Ascending aorta (tissue), 2 donors: ENCODE measurements at places on chromosomes 3 and 15. TPM values are rescaled to one million over a fixed set of nuclear protein-coding genes. Genes with fewer than 3 reads are reported as not detected.
A peak's percentile ranks its signal among the peaks of the same experiment; 100 is the strongest.

Gene CHL1
- 0.53 TPM for total RNA-seq

Gene COL6A5
- total RNA-seq, result not detected

Gene REC114
- total RNA-seq, result not detected

- H3K4me3 ChIP-seq, result no peak overlapping the region
- no peaks in the 10 kb centered on the region for H3K27me3 ChIP-seq
- H3K4me1 ChIP-seq, result no peaks in the 10 kb centered on the region
- no peak overlapping the region for H3K27ac ChIP-seq
- H3K36me3 ChIP-seq, result peaks cover 14% of the 10 kb centered on the region
Observed at GRCh38 chr15:64931381-64931780, 19.7 kb downstream of the ANKDD1A start.

DNA sequence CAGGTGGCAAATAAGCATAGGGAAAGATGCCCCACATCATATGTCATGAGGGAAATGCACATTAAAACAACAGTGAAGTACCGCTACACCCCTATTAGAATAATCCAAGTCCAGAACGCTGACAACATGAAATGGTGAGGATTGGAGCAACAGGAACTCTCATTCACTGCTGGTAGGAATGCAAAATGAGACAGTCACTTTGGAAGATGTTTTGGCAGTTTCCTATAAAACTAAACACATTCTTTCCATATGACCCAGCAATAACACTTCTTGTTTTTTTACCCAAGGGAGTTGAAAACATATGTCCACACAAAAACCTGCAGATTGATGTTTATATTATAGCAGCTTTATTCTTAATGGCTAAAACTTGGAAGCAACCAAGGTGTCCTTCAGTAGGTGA, 116.4 kb upstream of the TOPAZ1 start:
- H3K27ac ChIP-seq, result no peak overlapping the region
- H3K4me3 ChIP-seq, result no peak overlapping the region
- no peaks in the 10 kb centered on the region for H3K27me3 ChIP-seq
- H3K4me1 ChIP-seq, result no peaks in the 10 kb centered on the region

DNA sequence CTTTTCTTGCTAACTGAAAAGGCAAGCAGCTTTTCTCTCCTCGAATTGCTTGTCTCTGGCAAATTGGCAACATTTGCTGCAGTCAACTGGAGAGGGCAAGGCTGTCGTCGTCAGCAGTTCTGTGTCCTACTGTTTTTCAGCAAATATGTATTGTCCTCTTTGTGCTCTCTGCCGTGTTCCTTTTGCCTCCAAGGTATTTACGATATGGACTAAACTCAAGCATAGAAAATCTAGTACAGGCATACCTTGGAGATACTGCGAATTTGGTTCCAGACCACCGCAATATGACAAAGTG, 558 bp upstream of the SLC30A4 start:
- peak overlapping the region; percentile 92 for H3K4me3 ChIP-seq
- no peaks in the 10 kb centered on the region for H3K27me3 ChIP-seq
- no peak for DNase-seq
- peaks cover 3% of the 10 kb centered on the region for H3K4me1 ChIP-seq
- peak overlapping the region; percentile 75 for H3K27ac ChIP-seq
- no peaks in the 10 kb centered on the region for H3K36me3 ChIP-seq

DNA sequence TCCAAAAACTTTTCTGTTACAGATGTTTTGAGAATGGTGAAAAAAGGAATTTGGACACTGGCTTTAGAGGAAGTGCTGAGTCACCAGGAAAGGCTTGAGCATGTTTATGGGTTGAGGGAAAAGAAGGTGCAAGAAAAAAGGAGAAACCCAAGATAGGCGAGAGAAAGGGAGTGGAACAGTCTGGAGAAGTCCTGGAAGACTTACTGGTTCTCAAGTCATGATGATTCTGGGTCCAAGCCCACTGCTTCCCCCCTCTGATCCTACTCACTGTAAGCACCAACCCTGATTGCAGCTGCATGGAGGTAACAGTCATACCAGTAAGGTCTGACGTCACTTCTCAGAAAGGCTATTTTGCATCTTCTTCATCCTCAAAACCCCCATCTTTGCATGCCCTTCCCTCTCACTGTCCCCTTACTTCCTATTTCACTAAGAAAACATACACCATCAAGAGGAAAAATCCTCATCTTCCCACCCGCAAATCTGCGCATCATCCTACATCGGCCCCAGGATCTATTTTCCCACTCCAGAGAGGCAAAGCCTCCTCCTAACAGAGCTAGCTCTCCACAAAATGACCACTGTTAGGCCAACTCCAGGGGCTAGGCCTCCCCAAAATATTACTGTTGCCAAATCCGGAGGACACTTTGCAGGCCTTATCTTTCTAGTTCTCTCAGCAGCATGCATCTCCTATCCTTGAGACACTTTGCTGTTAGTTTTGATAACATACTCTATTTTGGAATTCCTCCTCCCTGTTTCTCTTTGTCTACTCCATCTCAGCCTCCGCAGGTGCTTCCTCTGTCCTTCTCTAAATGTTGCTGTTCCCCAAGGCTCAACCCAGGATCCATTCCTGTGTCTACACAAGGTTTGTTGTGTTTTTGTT, 3.2 kb upstream of the ATP13A3 start:
- H3K27me3 ChIP-seq, result no peaks in the 10 kb centered on the region
- H3K27ac ChIP-seq, result peak overlapping the region; percentile 95
- H3K4me1 ChIP-seq, result peaks cover 15% of the 10 kb centered on the region

GRCh38 chr3:159913712-159914414, 74.8 kb upstream of the IL12A start:
- H3K4me3 ChIP-seq, result no peak overlapping the region
- no peaks in the 10 kb centered on the region for H3K4me1 ChIP-seq

- H3K27ac ChIP-seq, result no peak overlapping the region
- no peak for DNase-seq
- no peak overlapping the region for H3K4me3 ChIP-seq
- no peaks in the 10 kb centered on the region for H3K27me3 ChIP-seq
- H3K4me1 ChIP-seq, result peaks cover 15% of the 10 kb centered on the region
Observed at GRCh38 chr15:99445272-99445850, 120.4 kb upstream of the MEF2A start.

GRCh38 chr3:119628390-119628789, 30.7 kb downstream of the PLA1A start:
- DNase-seq, result peak; percentile 61
- H3K4me3 ChIP-seq, result no peak overlapping the region
- H3K36me3 ChIP-seq, result no peaks in the 10 kb centered on the region
- no peaks in the 10 kb centered on the region for H3K27me3 ChIP-seq
- H3K4me1 ChIP-seq, result peaks cover 54% of the 10 kb centered on the region

- no peak for DNase-seq
- peak overlapping the region; percentile 87 for H3K27ac ChIP-seq
- H3K36me3 ChIP-seq, result no peaks in the 10 kb centered on the region
- no peaks in the 10 kb centered on the region for H3K27me3 ChIP-seq
Observed at GRCh38 chr3:23809840-23810342, 4.1 kb downstream of the UBE2E1 start.

DNA sequence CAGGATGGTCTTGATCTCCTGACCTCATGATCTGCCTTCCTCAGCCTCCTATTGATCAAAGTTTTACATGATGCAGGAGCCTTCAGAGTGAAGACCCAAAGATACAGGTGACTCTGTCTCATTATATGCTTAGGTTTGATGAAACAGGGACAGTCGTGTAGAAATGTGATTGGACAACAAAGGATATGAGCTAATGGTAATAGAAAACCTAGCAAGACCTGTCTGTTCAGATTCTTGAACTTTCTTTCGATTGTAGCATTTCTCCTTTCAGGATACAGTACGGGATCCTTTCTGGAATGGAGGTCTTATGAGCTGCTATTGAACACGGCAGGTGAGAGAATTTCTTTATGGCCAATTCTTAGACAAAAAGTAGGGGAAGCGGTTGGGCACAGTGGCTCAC, at the start of gene ACKR2:
TSS of gene ACKR2 (plus strand) at position 244 of the 400 bp plus-strand sequence. CDS start 55,058 bp downstream, outside the sequence.
- no peak within 1 kb of the TSS for H3K27ac ChIP-seq
- H3K36me3 ChIP-seq, result no peaks in the 10 kb centered on the region
- no peak within 1 kb of the TSS for H3K4me3 ChIP-seq
- DNase-seq, result no peak
- no peaks in the 10 kb centered on the region for H3K27me3 ChIP-seq
- peaks cover 4% of the 10 kb centered on the region for H3K4me1 ChIP-seq

DNA sequence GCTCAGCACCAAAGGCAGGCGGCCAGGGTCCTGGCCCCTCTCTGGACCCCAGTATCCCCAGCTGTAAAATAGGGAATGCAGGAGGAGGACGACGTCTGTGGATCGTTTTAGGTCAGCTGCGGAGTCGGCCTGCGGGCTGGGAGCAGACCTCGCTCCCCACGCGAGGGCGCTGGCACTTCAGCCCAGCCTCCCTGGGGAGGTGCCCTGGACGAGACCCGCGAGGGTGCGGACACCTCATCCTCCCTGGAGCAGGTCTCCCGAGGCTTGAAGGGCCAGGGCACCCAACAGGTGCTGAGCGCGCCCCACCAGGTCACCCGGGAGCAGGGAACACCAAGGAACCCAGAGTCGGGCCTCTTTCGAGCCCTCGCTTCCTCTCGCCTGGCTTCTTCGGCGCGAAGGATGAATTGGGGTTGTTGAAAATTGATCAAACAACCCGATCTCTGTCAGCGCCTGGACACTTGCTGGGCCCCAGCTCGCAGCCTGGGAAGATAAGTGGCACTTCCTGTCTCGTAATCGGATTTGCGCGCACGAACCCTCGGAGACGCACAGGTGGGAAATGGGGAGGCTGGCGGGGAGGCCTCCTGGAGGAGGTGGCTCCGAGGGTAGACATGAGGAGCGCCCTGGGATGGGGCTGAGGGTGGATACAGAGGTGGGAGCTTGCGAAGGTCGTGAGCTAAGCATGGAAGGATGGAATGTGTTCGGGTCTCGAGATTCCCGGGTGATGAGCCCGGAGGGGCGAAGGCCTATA, 588 bp upstream of the VIPR1 start:
- H3K27ac ChIP-seq, result no peak overlapping the region
- H3K4me1 ChIP-seq, result peaks cover 2% of the 10 kb centered on the region
- peak; percentile 75 for DNase-seq

DNA sequence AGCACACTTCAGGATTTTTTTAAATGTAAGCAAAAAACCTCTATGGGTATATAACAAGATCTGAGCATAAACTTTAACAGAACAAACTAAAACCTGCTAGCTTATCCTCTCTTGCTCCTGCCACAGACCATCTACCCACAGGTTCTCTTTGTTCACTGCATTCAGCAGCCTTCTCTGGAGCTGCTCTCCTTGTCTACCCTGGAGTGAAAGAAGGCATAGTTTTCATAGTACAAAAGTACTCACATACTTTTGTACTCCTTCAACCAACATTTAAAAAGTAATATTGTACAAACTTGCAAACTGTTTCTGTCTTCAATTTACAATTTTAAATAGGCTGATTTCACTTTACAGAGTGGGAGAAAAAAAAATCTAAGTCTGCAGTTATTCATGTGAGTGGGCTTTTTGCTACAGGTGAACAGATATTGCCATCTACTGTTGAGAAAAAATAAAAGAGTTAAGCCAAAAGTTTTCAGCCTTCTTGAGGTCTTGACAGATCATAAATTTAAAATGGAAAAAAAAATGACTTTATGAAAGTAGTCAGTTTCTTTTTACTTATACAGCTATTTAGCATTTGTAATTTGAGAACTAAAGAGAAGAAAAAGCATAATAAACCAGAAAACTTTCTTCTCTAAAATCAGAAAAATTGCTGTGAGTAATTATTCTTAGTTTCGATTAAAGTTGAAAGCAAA, 20.4 kb downstream of the TERC start:
- no peak overlapping the region for H3K27ac ChIP-seq
- H3K27me3 ChIP-seq, result no peaks in the 10 kb centered on the region
- H3K4me3 ChIP-seq, result no peak overlapping the region
- no peak for DNase-seq
- H3K4me1 ChIP-seq, result no peaks in the 10 kb centered on the region

DNA sequence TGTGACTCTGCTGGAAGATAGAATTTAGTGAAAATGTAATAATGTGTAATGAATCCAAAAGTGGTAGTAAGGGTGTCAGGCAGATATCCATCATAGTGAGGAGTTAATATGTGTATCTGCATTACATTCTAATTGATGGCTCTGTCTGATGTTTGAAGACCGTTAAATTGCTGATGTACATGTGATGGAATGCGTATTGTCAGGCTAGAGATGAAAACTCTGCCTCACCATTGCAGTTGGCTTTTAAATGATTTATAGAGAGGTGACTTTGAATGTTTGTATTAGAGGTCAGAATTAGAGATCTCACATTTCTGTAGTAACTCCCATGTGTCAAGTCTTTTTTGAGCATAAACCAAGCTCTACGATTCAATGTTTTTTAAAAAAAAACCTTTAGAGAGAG, 234.6 kb downstream of the NAALADL2 start:
- H3K4me1 ChIP-seq, result no peaks in the 10 kb centered on the region
- no peaks in the 10 kb centered on the region for H3K27me3 ChIP-seq
- H3K36me3 ChIP-seq, result peaks cover 3% of the 10 kb centered on the region
- H3K4me3 ChIP-seq, result no peak overlapping the region
- no peak for DNase-seq
- H3K27ac ChIP-seq, result no peak overlapping the region

GRCh38 chr3:24945563-24945962, 450.9 kb upstream of the THRB start:
- H3K27ac ChIP-seq, result no peak overlapping the region
- no peak overlapping the region for H3K4me3 ChIP-seq
- DNase-seq, result no peak
- H3K27me3 ChIP-seq, result no peaks in the 10 kb centered on the region

DNA sequence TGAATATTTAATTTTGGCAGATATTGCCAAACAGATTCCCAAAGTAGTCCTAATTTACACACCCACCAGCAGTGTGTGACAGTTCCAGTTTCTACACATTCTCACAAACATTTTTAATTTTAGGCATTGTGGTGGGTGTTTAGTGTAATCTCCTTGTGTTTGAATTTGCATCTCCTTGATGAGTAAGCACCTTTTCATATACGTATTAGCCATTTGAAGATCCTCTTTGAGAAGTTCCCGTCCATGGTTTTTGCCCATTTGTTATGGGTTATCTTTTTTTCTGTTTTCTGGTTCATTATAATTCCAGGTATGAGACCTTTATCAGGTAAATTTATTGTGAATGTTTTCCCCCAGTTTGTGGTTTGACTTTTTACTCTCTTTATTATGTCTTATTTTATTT, 2.3 kb upstream of the TM4SF19 start:
- H3K27me3 ChIP-seq, result no peaks in the 10 kb centered on the region
- no peaks in the 10 kb centered on the region for H3K36me3 ChIP-seq
- H3K4me1 ChIP-seq, result no peaks in the 10 kb centered on the region
- H3K27ac ChIP-seq, result no peak overlapping the region
- H3K4me3 ChIP-seq, result no peak overlapping the region
- no peak for DNase-seq

DNA sequence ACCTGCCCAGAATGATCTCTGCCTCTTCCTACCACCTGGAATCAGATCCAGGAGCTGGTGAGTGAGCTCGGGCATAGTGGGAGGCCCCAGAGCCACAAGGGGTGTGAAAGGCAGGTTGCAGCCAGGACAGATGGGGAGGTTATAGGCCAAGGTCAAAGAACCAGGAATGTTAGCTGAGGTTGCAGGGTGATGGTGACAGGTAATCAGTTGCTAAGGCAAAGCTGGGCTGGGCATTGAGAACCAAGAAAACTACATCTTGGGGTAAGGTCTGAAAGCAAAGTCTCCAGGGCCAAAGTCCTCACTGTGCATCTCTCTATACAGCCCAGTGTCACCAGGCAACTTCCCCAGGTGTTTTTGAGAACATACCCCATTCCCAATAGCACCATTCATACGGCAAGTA, 38.4 kb upstream of the SLC6A11 start:
- no peak overlapping the region for H3K4me3 ChIP-seq
- H3K4me1 ChIP-seq, result no peaks in the 10 kb centered on the region
- no peaks in the 10 kb centered on the region for H3K36me3 ChIP-seq
- no peaks in the 10 kb centered on the region for H3K27me3 ChIP-seq
- no peak for DNase-seq
